Muscle of leg (tissue), 16 donors: ENCODE measurements at places on chromosomes 7 and 10. TPM values are rescaled to one million over a fixed set of nuclear protein-coding genes. Genes with fewer than 3 reads are reported as not detected.

Gene RSU1
- 73.8 TPM for total RNA-seq

Gene GUSB
- total RNA-seq, result 20.6 TPM

- no peak overlapping the region for H3K27ac ChIP-seq
- H3K4me1 ChIP-seq, result no peaks in the 10 kb centered on the region
- peak; percentile 72 for DNase-seq
- no peaks in the 10 kb centered on the region for H3K27me3 ChIP-seq
Measured at GRCh38 chr10:28179006-28179742, 123.7 kb downstream of the MPP7 start.

Gene CHST3
- 12.3 TPM for total RNA-seq

Gene SCRN1
- 27.6 TPM for total RNA-seq

DNA sequence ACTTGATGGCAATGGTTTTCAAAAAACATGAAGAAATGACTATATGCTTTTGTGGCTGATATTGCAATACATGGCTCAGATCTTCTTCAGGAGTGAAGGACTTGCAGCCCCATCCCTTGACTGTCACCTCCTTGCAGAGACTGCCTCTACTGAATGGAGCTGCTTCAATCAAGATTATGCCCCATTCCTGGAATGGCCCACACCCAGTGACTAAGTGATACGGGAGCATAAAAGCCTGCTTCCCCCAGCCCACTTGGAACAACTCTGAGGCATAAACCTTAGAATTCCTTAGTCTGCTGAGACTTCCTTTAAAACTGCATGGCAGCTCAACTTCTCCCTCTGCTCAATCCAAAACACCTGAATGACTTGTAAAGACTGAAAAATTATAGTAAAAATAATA, 957.1 kb downstream of the SORCS3 start:
- no peaks in the 10 kb centered on the region for H3K4me1 ChIP-seq
- H3K27ac ChIP-seq, result no peak overlapping the region
- no peaks in the 10 kb centered on the region for H3K27me3 ChIP-seq
- H3K36me3 ChIP-seq, result no peaks in the 10 kb centered on the region
- no peak overlapping the region for H3K4me3 ChIP-seq
- no peak for DNase-seq
